ENCODE measurements at places on chromosomes 2 and 18. TPM values are rescaled to one million over a fixed set of nuclear protein-coding genes. Genes with fewer than 3 reads are reported as not detected.

- DNase-seq: no peak
These were observed 2.3 kb downstream of the WIPF1 start for GRCh38 chr2:174595116-174595809.

Gene CAVIN2
- 6.1 TPM for total RNA-seq

Gene CHRND
- not detected for total RNA-seq

- DNase-seq: no peak
These were observed 71.6 kb downstream of the ZAP70 start for GRCh38 chr2:97784953-97785352.

- DNase-seq: no peak
These were observed 47.7 kb upstream of the GBX2 start for GRCh38 chr2:236215761-236216333.
